ENCODE measurements at places on chromosomes 4 and X.

DNA sequence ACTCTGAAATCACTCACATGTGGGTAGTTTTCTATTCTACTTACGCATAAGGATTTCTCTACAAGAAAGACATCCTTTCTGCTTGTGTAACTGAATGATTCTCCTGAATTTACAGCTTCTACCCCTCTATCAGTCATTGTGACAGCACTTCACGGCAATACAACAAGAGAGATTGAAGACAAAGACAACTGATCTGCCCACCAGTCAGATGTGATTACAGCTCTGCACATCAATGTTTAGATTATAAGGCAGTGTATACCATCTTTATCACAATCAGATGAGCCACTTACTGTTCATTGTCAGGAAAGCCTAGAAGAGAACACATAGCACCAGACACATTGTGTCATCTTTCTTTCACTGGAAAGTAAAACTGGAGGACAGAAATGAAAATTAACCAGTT is 324.4 kb downstream of the CENPC start:
- no peak for DNase-seq

GRCh38 chr4:172791841-172792240 is 376.8 kb upstream of the GALNT7 start:
- no peak for DNase-seq

DNA sequence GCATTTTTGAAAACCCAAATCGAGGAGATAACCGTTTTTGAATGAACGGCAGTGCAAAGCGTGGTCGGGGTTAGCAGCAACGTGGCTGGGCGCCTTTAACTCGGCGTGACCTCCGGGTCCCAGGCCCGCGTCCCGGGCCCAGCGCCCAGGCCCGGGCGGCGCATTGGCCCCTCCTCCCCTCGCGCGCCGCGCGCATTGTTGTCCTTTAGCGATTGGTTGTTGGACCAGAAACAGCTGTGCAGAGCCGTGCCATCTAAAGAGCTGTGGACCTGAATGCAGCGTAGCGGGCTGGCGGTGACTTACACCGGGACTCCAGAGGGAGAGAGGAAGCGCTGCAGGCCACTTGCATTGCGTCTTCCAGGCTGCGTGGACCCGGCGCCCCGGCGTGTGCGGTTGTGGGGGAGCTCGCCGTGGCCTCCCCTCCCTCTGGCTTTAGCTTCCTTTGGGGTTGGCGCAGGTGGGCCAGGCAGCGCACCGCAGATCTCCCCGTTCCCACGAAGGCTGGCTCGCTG is at the start of gene STOX2:
TSS of gene STOX2 (plus strand) at position 227 of the 512 bp plus-strand sequence. CDS start 1,484 bp downstream, outside the sequence.
- DNase-seq = peak; percentile 76

GRCh38 chr4:93759506-93759905 is 69.0 kb upstream of the ATOH1 start:
- no peak for DNase-seq

GRCh38 chr4:81577392-81577791 is 105.7 kb upstream of the RASGEF1B start:
- no peak for DNase-seq

- peak; percentile 0 for DNase-seq
These were observed 137.4 kb upstream of the GUCY1A1 start for GRCh38 chr4:155529272-155529671.

DNA sequence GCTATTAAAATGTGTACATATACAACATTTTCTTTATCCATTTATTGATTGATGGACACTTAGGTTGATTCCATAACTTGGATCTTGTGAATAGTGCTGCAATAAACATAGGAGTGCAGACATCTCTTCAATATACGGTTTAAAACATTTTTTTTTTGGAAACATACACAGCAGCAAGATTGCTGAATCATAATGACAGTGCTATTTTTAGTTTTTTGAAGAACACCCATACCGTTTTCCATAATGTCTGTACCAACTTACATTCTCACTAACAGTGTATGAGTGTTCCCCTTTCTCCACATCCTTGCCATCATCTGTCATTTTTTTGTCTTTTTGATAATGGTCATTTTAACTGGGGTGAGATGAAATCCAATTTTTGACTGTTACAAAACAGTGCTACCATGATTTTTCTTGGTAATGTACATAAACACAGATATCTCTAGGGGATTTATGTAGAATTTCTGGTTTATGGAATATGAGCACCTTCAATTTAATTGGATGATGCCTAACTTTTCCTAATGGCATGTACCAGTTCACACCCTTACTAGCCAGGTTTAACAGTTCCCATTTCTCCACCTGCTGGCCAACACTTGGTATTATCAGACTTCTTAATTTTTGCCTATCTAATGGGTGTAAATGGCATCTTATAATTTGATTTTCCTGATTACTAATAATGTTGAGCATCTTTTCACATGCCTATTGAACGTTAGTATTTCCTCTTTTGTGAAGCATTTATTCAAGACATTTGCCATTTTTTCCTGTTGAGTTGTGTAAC is 21.0 kb upstream of the TMSB15B start:
- DNase-seq = peak; percentile 53

GRCh38 chrX:68989456-68989855 is 160.6 kb downstream of the EFNB1 start:
- no peak for DNase-seq

DNA sequence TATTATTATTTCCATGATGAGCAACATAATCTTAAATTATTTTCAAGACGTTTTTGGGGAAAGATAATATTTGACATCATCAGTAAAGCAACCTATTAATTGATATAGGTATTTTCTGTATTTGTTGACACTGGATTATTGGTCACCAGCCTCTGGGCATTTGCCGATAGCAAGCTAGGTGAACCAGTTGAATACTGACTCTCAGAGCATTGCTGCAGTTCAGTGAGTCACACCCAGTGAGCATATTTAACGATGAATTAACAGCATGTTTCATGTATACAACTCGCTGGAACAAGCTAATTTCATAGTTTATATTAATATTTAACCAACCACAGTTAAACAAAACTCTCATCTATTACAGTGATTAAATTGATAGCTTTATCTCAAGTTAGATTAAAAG is 1006.0 kb upstream of the DIAPH2 start:
- no peak for DNase-seq

- no peak for DNase-seq
These were observed 2.8 kb downstream of the FIP1L1 start for GRCh38 chr4:53380221-53380620.

- DNase-seq = no peak
These were observed 102.3 kb downstream of the ADRA2C start for GRCh38 chr4:3868211-3869173.

Data from NCI-H524 (cell line).